ENCODE measurements at places on chromosomes 1 and 21.

GRCh38 chr1:98172578-98172977, 251.7 kb upstream of the DPYD start:
- DNase-seq = no peak

DNA sequence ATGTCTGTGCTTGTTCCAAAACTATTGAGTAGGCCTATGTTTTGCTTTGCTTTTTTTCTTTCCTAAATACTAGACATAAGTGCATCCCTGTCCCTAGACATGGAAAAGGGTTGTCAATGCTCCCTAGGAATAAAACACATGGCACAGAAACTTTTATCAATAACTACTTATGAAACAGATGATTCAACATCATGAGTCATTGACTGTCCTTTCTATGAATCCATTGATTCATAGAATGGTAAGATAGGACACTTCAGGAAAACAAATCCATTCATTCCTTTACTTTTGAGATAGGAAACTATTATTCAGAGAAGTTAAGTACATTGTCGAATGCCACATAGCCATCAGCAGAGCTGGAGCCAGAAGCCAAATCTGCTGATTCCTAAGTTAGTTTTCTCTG, 147.5 kb downstream of the TSEN15 start:
- no peak for DNase-seq

DNA sequence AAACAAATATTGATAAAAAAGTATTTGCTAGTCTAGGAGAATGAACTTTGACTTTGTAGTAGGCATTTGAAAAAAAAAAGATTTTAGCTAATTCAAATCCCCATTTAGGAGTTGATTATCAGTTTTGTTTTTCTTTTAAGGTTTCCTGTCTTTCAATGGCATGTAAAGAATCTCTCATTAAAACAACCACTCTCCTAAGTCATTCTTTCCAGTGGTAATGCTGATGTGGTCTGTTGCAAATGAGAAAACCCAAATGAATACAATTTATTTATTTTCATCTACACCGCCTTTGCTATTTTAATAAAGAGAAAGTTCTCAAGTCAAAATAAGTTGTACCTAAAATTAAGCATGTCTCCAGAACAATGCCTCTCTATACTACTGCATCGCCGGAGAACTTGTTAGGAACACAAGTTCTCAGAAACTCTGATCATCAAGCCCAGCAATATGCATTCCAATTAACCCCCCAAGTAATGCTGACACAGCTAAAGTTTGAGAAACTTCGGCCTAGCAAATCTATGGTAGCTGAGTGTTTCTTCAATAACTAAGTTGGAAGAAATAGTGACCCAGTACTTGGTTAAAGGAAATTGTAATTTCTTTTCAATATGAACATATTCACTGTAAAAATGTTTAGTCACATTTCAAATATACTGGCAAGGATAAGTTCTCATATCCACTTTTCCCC, 255.1 kb downstream of the PTPRC start:
- no peak for DNase-seq

DNA sequence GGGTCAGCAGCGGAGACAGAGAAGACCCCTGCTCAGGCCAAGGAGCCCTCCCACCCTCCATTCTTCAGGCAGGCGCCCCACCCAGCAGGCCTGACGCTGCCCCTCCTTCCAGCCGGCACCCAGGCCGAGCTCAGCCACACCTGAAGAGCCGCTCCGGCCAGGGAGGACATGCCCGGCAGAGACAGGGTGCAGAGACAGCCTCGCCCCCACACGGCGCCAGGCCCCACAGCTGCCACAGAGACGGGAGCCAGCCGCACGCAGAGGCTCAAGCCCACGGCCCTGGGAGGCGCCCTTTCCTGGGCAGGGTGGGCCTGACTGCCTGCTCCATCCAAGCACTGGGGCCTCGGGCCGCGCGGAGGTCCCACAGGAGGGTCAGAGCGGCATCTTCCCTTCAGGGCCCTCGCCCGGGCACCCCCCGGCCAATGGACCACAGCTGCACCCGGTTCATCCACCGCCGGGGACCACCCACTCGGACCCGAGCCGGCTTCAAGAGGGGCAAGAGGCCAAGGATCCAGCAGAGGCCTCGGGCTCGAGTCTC, 5.2 kb downstream of the TTLL10 start:
- no peak for DNase-seq

- no peak for DNase-seq
Measured at GRCh38 chr1:51634618-51635017, 17.7 kb downstream of the OSBPL9 start.

DNA sequence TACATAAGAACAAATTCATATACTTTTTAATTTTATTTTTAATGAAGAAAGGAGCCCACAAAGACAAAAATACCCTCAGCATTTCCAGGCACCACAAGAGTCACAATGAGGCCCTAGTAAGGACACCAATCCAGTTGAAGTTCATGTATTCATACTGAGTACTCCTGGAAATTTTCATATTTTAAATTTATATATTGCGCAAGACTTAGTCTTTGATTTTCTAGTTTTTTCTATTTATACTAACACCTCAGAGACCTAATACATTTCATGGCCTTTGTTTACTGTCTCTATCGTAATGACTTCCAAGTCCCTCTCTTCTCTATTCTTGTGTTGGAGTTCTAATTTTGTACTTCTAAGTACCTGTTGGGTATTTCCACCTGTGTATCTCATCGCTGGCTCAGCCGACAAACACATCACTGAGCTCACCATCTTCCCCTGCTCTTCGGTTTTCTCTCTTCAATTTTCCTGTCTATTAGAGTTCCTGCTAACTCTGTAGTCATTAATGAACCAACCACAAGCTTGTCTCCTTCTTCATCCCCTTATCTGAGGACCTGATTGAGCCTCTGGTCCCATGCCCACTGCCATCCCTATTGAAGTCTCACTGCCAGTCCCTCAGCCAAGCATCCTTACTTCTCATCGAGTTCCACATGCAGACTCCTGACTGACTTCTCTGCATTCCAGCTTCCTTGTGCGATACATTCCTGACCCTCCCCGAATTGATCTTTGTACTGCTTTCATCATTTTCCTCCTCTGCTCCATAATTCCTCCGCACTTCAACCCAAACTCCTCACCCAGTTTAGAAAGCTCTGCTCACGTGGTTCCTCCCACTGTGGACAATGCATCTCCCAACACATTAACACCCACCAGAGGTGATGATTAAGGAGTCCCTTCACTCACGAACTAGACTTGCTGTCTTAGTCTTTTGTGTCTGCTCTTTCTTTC, 17.3 kb upstream of the IRF2BP2 start:
- DNase-seq = no peak
